Stimulated activated CD8-positive, alpha-beta memory T cell treated with anti-CD3 and anti-CD28 coated beads, Interleukin-7, amount 100 ng/mL, for 24 hours (primary cell): ENCODE measurements at places on chromosomes 1 and 21.

GRCh38 chr1:53121319-53122172 is 20.9 kb downstream of the SLC1A7 start:
- no peak for DNase-seq

GRCh38 chr1:205652984-205653383 is 21.2 kb upstream of the ELK4 start:
- DNase-seq = no peak

GRCh38 chr1:16138772-16139221 is 17.1 kb downstream of the EPHA2 start:
- no peak for DNase-seq

DNA sequence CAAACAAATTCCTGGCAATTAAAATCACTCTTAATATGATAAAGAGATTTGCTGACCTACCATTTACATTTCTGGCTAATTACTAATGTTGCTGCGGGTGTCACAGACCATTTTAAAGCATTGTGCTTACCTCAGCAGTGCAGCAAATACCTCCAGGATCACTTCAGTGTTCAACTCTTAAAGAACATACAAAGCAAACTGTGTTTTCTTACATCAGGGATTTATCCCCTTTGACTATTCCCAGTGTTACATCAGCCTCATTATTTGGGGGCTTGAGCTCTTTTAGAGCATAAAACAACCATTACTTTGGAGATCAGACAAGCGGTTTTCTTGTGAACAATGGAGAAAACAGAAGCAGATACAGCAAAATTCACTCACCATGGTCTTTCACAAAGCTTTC is 185.4 kb downstream of the LYPLAL1 start:
- no peak for DNase-seq

GRCh38 chr1:117657031-117657430 is 51.2 kb downstream of the TENT5C start:
- no peak for DNase-seq

GRCh38 chr1:159980076-159980475 is 26.0 kb upstream of the SLAMF9 start:
- no peak for DNase-seq

DNA sequence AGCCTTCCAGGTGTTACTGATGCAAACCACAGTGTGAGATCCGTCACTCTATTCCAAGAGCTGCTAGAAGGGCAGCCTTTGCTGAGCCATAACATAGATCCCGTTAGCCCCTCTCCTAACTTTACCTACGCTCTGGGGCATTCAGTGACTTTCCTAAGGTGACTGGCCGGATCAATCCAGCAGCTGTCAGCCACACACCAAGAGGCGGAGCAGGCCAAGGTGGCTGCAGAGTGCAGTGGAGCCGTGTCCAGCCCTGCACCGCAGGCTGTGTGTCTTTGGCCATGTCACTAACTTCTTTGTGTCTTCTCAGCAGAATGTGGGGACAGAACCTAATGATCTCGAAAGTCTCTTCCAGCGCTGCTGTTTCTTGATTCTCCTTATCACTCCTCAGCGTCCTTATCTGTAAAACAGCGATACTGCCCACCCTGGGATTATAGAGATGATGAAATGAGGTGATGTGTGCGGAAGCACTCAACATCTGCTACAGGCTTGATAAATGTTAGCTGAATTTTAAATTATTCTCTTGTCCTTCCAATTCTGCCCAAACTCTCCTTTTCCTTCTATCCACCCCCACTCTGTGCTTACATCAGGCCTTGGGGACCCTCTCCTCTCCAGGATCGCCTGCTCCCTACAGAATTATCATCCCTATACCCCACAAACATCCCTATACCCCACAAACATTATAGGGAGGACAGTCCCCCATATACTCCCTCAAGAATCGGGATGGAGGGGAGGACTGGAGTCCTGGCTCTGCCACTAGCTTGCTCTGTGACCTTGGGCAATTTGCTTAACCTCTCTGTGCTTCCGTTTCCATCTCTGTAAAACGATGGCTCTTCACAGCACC is 25.8 kb upstream of the LRRN2 start:
- DNase-seq = no peak

- no peak for DNase-seq
Observed at GRCh38 chr1:70503358-70503757, 92.3 kb downstream of the CTH start.

- DNase-seq = no peak
Observed at GRCh38 chr1:109249654-109250401, 489 bp downstream of the CELSR2 start.

- no peak for DNase-seq
Observed at GRCh38 chr1:247293047-247293446, 37.2 kb downstream of the VN1R5 start.

GRCh38 chr1:22635436-22635835 is 992 bp upstream of the C1QA start:
- DNase-seq = no peak

DNA sequence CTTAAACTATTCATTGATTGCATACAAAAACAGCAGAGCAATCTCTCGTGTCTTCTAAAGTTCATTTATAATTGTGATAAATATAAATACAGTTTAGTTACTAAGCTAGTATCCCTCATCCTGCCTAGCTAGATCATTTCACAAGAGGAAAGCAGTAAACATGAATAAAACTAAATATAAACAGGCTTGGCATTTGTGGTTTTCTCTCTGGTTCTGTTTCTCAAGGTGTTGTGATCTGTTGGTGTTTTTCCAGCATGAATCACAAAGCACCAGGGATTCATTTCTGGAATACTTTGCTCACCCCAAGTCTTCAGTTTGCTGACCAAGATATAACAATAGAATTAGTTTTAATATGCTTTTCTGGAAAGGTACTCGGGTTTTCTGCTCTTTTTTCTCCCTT is 32.7 kb upstream of the GLIS1 start:
- no peak for DNase-seq

DNA sequence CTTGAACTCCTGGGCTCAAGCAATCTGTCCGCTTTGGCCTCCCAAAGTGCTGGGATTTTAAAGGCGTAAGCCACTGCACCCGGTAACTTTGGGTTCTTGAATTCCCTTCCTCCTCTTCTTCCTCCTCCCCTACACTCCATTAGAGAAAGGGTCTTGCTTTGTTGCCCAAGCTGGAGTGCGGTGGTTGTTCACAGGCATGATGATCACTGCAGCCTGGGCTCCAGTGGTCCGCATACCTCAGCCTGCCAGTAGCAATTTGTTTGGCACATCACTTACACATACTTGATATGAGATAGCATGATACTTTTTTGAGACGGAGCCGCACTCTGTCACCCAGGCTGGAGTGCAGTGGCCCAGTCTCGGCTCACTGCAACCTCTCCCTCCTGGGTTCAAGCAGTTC is 2.2 kb downstream of the DEGS1 start:
- DNase-seq = no peak

DNA sequence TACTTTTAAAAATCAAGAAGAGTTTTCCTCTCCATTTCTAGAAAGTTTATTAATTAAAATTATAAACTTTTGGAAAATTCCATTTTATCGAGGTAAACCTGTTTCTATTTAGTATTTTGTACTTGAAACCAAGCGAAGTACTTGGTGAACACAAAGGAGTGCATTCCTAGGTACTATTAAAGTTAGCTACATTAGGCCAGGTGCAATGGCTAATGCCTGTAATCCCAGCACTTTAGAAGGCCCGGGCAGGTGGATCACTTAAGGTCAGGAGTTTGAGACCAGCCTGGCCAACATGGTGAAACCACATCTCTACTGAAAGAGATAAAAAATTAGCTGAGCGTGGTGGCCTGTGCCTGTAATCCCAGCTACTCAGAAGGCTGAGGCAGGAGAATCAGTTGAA is 292.2 kb downstream of the NTNG1 start:
- no peak for DNase-seq

DNA sequence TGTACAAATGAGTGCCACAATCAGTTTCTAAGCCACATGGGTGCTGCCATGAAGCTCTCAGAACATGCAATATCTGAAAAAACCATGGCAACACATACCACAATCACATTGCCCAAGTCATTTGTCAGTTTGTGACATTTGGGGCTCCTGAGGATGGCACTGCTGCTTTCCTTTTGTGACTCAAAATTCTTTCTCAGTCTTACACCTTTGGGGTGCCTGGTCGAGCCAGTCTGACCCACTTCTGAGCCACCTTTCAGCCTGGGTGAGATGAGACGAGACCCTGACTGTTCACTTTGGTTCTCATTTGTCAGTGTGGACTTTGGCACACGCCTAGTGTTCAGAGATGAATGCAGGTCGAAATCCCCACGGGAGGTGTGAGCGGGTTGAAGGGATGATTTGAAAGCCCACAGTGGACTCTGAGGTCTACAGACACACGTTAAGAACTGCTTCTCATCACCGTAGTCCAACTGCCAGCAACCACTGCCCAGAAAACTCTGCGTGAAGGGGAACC is 8.0 kb downstream of the BATF3 start:
- DNase-seq = no peak

DNA sequence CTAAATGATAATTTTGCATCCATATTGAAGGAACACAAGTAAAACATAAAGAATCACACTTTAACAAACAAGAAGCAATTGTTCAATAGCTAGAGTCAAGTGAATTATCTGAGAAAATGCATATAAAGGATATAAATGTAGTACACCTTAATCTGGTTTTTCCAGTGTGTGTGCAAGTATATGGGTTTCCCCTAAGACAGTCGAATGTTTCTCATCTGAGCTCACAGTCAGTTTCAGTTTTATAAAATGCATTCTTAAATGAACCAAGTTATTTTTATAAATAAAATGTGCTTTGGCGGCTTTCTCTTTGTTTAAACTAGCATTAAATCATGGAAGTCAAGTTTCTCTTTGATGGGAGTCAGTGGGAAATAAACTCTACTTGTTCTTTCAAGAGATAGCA is 125.9 kb downstream of the PTPRC start:
- DNase-seq = no peak

DNA sequence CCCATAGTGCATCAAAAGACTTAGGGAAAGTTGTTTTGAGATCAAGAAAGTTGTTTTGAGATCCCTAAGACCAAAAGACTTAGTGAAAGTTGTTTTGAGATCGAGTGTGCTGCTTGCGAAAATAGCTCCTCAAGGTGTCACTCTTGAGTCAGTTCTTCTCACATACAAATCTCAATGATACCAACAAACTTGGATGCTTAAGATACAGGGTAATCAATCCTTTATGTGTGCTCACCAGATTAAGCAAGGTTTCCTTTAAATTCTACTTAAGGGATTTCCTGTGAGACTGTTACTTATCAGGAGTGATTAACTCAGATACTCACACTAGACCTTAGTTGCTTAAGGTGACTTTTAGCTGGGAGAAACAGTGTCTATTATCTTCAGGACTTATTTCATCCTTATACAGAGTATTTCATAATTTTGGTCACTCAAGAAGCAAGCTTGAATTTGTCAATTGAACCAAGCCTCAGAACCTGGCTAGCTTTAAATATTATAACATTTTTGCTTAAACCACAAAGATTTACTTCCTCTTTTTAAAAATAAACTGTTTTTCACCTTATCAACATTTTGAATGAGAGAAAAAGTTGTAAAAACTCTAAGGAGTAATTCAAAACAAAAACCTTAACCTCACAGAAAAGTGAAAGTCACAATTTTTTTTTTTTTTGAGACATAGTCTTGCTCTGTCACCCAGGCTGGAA is 8.0 kb upstream of the RLF start:
- no peak for DNase-seq

DNA sequence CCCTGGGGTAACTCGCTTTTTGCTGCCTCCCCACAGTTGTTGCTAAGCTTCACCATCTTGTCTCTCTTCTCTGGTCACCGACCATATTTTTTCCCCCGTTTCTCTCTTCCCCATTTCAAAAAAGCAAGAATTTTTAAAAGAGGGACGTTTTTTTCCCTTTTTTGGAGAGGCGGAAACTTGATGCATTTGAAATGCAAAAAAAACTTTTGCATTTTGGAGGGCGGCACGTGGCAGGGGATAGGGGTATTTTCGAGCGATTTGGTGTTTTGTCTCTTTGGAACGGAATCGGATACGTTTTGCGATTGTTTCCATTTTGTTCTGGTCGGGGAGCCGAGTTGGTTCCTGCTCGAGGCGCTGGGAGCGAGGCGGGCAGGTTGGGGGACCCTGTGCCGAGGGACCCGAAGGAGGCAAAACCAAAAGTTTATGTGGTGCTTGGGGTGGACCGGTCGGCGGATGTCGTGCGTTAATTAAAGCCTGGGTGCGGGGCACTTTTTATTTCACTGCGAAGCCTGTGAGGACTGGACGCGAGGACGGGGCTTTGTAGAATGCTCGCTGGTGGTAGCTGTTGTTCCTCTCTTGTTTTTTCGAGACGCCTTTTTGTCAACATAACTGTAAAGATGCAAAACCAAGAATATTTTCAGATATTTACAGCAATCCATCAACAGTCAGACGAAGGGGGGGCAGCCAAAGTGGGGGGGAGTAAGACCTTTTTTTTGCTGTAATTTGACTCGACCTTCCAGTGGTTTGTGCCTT is 884 bp downstream of the H3-3A start:
- DNase-seq = peak; percentile 21

- DNase-seq = no peak
Observed at GRCh38 chr1:165536016-165536415, 7.8 kb upstream of the LRRC52 start.

DNA sequence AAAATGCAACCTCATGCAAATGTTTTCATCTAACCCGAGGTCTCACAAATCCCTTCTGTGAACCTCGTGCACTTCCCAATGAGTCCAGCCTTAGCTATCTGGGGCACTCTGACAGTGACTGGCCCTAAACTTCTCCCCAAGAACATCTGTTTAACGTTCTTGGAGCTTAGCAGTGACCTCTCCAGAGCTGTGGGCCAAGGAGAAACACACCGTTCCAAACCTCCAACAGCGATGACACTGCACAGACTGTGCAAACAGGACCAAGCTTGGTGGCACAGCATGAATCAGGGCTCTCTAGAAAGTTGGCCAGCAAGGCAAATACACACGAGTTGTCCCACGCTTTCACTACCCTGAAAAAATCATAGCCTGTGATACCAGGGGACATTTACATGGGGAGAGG is 15.8 kb downstream of the BEND5 start:
- no peak for DNase-seq

DNA sequence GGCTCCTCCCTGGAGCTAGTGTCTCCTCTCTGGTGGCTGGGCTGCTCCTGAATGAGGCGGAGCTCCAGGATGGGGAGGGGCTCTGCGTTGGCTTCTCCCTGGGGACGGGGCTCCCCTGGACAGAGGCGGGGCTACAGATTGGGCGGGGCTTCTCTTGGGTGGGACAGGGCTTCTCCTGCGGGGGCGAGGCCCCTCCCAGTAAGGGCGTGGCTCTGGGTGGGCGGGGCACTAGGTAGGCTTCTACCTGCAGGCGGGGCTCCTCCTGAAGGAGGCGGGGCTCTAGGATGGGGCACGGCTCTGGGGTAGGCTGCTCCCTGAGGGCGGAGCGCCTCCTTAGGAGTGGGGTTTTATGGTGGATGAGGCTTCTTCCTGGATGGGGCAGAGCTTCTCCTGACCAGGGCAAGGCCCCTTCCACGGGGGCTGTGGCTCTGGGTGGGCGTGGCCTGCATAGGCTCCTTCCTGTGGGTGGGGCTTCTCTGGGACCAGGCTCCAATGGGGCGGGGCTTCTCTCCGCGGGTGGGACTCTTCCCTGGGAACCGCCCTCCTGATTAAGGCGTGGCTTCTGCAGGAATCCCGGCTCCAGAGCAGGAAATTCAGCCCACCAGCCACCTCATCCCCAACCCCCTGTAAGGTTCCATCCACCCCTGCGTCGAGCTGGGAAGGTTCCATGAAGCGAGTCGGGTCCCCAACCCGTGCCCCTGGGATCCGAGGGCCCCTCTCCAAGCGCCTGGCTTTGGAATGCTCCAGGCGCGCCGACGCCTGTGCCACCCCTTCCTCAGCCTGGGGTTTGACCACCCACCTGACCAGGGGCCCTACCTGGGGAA is 22.7 kb upstream of the ARF1 start:
- DNase-seq = no peak

GRCh38 chr1:60867782-60868181 is 214.6 kb upstream of the NFIA start:
- DNase-seq = no peak
